ENCODE measurements at places on chromosomes 5 and 9.

GRCh38 chr9:89236955-89237573 lies 58.4 kb upstream of the SHC3 start:
- DNase-seq, result no peak

DNA sequence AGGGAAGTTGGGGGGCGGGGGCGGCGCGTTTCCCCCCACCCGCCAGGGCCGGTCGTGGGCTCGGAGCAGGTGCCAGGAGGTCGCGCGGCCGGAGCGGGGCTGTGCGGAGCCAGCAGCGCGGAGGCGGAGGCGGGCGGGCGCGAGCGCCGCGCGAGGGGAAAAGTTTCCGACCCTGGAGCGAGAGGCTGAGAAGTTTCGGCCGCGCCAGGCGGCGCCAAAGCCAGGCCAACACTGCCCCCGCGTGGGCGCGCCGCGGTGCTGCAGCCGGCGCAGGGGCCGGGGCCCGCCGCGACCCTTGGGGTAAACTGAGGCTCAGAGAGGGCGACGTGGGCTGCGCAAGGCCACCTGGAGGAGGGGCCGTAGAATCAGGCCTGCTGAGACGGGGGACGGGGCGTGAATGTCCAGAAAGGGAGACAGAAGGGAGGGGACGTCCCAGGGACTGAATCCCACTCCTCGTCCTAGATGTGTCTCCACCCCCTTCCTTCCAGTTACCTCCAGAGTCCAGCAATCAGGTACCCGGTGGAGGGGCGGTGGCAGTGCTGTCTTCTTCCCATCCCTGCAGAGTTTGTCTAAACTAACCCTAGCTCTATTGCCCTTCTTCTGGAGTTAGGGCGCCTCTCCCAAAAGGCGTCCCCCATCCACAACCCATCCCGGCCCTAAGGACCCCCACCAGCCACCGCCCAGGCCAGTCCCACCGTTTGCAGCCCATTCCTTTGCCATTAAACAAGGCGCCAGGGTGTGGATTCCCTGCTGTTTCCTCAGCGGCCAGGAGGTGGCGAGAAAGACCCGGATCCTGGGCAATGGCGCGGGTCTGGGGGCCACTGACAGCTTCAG lies 10.2 kb downstream of the C9orf50 start:
- no peak for DNase-seq

GRCh38 chr5:128083811-128084227 lies 253 bp downstream of the SLC12A2 start:
- no peak for DNase-seq

DNA sequence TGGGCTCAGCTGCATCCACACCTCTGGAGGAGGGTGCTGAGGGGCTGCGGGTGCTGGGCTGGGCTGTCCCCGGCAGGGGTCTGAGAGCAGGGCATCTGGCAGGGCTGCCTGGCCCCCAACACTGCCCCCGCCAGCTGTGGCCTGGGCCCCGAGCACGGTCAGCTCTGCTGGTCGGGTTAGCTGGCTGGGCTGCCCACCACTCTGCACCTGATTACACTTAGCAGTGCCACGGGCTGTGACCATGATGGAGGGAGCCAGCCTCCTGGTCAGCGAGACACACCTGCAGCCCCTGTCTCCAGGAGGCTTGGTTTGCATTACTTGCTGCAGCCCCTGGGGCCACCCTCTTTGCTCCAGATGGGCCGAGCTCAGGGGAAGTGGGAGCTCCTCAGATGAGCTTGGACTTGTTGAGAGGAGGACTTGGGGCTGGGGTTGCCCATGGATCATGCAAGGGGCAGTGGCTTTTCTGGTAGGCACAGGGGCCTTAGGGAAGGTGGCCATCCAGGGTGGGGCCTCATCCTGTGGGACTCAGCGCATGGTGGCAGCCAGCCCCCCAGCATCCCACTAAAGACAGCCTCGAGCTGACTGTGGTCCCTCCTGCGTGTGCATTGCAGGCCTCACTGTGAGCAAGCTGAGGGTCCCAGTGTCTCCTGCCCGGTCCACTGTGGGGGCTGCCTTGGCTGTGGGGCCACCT lies 132.0 kb upstream of the FAM120A start:
- DNase-seq, result no peak

GRCh38 chr5:94524841-94525697 lies 93.3 kb downstream of the KIAA0825 start:
- no peak for DNase-seq

- DNase-seq, result no peak
Observed at GRCh38 chr9:87383344-87384150, 114.1 kb upstream of the DAPK1 start.

DNA sequence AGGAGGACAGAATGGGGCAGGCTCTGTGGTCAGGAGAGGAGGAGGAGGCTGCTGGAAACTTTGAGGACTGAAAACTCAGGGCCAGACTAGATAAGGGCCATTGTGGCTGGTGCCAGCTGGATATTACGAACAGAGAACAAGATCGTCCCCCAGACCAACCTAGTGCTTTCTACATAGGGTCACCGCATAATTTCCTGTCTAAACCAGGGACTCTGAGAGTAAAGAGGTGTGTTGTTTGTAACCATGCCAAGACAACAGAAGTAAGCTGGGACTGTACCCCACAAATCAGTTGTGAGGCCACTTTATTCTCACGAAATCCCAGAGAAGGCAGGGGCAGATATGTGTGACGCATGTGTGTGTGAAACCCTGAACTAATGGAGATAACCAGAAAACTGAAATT lies 20.3 kb upstream of the GFPT2 start:
- DNase-seq, result no peak

DNA sequence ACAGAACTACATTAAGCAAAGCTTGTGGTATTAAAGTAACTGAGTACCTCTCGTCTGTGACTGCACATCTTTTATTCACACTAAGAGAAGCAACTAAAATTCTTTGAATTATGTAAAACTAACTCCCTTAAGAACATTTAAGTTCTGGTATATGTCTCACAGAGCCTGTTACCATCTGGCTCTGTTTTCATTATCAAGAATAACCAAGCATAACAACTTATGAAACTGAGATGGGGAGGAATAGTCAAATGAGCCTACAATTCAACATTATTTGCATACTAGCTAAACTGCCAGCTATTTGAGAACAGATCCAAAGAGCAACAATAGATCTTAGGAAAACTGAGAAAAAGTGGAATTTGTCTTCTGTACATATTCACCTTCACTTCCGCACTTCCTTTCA lies 25.3 kb upstream of the ISOC1 start:
- DNase-seq, result no peak

DNA sequence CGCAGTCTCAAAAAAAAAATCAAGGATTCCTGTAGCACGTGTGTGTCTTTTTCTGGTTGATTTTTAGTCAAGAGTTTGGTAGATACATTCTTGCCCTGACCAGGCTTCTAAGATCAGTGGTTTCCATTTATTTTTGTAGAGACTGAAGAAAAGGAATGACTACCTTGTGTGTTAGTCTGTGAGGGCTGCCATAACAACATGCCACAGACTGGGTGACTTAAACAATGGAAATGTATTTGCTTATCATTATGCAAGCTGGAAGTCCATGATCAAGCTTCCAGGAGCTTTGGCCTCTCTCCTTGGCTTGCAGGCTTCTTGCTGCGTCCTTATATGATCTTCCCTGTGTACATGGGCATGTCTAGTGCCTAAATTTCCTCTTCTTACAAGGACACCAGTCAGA lies 127.0 kb downstream of the CCDC192 start:
- DNase-seq, result no peak

GRCh38 chr5:168214886-168215285 lies 76.6 kb upstream of the WWC1 start:
- DNase-seq, result no peak

- DNase-seq, result no peak
Observed at GRCh38 chr5:104947076-104947475, 1384.5 kb upstream of the NUDT12 start.

- no peak for DNase-seq
Observed at GRCh38 chr5:109703166-109703565, 13.4 kb downstream of the MAN2A1 start.

GRCh38 chr5:32720300-32720699 lies 9.2 kb downstream of the NPR3 start:
- DNase-seq, result no peak

GRCh38 chr9:78221425-78221824 lies 14.4 kb upstream of the CEP78 start:
- no peak for DNase-seq

- no peak for DNase-seq
Observed at GRCh38 chr5:159768243-159768642, 148.0 kb upstream of the ADRA1B start.

DNA sequence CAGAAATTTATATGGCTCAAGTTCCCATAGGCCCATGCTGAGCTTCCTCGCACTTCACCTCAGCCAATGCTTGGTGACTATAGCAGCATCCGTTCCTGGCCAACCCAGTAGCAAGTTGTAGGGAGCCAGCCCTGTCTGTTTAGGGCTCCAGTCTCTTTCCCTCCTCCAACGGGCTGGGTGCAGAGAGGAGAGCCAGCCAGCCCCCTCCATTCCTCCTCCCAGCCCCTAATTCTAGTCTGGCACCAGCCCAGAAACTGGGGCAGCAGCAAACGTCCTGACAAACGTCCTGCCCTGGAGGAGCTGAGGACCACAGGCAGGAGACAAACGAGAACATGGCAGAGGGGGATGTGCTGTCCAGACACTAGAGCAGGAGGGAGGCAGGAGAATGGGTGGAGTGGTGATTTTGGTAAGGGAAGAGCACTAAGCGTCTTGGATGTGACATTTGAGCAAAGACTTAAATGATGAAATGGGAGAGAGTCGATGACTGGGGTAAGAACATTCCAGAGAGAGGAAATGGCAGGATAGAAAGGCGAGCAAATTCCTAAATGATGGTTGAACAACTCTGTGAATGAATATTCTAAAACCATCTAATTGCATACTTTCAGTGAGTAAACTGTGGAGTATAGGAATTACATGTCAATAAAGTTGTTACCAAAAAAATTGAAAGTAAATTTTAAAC lies 222.5 kb upstream of the DAPK1 start:
- no peak for DNase-seq

GRCh38 chr5:130280528-130281217 lies 376.4 kb downstream of the CHSY3 start:
- DNase-seq, result no peak

DNA sequence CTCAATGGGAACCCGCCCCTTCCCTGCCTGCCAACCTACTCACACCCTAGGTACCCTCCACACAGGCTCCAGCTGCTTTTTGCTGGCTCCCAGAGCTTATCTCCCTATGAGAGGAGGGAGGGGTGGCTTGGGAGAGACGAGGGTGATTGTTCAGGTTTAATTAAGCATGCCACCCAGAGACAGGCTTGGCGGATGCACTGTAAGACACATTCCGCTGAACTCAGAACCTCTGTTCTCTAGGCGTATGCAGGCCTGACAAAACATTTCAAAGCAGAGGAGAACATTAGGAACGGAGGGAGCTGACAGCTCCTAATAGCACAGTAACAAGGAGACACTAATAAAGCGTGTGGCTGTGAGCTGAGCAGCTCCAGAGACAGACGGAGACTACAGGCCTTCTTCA lies 80.1 kb downstream of the TRIM32 start:
- no peak for DNase-seq

DNA sequence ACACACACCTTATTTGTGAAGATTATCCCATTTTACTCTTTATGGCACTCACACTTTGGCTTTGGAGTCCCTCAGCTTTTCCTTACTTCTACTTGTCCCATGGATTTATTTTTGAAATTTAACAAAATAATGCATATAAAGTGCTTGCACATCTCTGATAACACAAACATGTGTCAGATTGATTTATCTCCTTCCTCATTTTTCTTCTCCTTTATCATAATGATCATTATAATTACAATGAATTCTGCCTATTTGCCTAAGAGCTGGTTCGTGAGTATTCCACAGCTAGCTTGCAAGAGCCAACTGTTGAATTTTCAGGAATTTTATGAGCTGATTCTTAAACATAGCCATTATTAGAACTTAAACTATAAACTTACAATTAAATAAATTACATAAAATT lies 347.7 kb downstream of the CHSY3 start:
- DNase-seq, result no peak

- peak; percentile 62 for DNase-seq
Observed at GRCh38 chr5:134114886-134115805, 665 bp downstream of the TCF7 start.

- no peak for DNase-seq
Observed at GRCh38 chr9:126428534-126429175, 102.0 kb downstream of the MVB12B start.

DNA sequence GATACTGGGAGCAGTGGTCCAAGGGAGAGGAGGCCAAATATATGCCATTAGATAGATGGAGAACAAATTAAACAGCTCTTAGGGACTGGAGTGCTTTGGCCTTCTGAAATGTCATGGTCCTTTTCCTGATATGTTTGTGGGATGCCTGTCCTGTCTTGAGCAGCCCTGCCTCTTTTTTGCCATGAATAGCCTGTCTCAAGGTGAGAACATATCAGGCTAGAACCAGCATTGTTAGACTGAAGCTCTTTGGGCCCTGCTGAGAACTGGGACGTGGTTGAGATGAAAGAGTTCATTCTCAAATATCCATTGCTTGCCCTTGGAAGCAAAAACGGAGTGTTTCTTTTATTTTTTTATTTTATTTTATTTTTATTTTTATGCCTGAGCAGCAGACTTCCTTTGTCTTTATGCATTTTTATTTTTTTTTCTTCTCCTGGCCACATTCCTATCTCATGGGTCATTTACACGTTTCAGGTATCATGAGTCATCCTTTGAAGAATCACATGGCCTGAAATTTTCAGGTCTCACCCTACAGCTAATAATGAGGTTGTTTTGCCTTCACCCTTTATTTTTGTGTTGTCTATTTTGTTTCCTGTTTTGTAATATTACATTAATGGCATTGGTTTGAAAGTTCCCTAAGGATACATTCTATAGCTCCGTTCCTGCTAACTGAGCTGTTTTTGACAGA lies 371.4 kb downstream of the PSAT1 start:
- DNase-seq, result no peak

DNA sequence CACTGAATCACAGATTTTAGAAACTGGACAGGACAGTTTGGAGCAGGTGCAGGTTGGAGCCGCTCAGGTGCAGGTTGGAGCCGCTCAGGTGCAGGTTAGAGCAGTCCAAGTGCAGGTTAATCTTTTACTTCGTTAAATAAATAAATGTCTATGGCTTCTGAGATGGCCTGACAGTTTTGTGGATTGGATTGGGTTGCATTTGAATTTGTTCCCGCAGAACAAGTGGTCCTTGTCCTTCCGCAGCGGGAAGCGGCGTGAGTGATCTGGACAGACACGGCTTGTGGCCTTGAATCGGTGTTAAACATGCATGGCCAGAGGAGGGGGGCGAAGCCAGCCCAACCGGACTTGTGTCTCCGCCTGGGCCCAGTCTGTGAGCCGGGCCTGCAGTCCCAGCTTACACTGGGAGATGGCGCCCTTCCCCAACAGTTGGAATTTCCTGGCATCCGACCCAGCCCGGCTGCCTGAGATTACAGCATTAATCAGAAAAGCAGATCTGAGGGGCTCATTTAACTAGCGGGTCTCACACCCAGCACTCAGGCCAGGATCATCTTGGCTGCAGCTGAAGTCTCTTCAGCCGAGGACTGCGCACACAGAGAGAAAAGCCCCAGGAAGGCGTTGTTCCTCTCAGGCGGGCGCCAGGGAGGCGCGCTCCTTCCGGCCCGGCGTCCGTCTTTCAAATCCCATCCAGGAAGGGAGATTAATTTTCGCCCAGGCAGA lies 1.5 kb upstream of the OLFM1 start:
- DNase-seq, result no peak

- no peak for DNase-seq
Observed at GRCh38 chr5:17438027-17438426, 60.0 kb upstream of the TAF11L2 start.
